Brain microvascular endothelial cell (primary cell): ENCODE measurements at places on chromosomes 7 and 10.

GRCh38 chr10:14879928-14880193 lies 1.2 kb downstream of the SUV39H2 start:
- DNase-seq = no peak

DNA sequence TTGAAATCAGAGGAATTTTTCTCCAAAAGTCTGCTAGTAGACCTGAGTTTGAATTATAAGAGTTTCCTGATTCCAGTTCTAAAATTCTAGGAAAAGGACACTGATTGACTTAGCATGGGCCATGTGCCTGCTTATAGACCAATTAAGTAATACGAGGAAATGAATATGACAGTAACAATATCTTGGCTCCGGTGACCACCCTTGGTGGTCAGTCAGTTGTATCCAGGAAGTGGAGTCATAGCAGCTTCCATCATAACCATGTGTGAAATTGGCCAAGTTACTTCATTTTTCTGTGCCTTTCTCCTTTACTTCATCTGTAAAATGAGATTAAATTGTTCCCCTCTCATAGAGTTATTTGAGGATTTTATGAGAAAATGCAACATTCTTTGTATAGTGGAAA lies 66.9 kb downstream of the MTPAP start:
- DNase-seq = no peak

GRCh38 chr7:132996581-132997242 lies 85.2 kb downstream of the CHCHD3 start:
- no peak for DNase-seq

GRCh38 chr10:43689618-43689954 lies 40.9 kb upstream of the ZNF32 start:
- DNase-seq = peak; percentile 6

- DNase-seq = peak; percentile 35
These were observed 5.5 kb upstream of the OPN4 start for GRCh38 chr10:86648704-86649427.

DNA sequence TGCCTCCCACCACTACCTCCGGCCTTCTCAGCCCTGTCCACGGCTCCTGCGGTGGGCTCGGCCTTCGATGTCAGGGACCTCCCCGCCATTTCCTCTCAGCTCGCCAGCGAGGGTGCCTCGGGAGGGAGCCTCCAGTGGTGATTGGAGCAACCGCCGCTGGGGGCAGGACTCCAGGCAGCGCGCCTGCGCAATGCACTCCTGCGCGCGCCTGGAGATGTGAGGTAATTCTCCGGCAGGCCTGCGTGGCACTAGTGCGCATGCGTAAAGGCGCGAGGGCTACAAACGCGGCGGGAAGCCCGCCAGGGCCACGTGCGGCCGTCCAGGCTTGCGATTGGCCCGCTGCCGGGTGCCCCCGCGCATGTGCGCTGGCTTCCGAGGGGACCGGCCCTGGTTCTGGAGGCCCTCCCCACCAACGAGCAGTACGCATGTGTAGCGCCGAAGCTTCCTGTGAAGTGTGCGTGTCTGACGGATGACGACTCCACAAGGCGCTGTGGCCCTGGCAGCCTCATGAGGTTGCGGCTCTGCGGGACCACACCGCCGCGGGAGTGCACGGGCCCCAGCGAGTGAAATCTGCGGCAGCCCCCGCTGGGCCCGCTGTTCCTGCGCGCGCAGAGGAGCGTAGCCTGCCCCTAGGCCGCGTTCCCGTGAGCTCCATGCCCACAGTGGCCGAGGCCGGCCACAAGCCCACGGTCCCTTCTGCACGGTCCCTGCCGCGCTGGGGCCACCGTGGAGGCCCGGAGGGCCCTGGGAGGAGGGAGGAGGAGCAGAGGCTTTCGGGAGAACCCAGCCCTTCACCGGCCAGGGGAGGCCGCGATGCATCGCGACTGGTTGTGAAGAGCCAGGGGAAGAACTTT lies at the start of gene SYCE1:
Gene SYCE1 (minus strand): TSS at position 143 of the 854 bp plus-strand sequence. CDS start 54 bp downstream, at position 89.
- DNase-seq = no peak

DNA sequence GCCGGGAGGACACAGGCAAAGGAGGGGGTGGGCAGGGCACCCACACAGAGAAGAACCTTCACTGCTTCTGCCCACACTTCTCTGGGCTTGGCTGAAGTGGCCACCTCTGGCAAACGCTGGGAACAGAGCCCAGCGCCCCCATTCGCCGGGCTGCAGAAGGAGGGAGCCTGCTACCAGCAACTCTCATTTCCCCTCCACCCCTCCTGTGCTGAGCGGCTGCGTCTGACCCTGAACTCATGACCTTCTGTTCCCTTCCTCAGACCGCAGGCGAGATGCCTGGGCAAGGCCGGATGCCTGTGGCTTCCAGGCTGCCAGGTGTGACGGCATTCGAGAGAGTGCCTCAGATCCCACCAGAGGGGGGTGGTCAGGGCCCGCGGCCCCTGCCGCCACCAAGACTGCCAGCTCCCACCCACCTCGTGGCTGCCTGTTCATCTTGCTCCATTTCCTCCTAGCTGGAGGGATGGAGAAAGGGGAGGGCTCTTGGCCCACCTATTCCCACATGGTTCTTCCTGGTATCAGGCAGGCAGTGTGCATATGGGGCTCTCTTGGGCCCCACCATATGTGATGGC lies 19.8 kb downstream of the DNAJB12 start:
- peak; percentile 96 for DNase-seq

- DNase-seq = no peak
These were observed 16.0 kb upstream of the VWA2 start for GRCh38 chr10:114223066-114223465.

DNA sequence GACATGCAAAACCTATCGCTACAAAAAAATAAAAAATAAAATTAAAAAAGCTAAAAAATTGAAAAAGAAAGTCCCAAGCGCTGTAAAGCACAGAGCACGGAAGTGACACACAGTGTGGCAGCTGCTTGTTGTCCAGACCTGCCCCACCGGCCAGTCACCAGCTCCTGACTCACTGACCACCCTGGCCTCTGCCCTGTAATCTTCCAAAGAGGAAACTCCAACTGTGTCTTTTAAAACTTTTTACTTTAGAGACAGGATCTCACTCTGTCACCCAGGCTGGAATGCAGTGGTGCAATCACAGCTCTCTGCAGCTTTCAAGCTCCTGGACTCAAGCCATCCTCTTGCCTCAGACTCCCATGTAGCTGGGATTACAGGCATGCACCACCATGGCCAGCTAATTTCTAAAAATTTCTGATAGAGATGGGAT lies 23.6 kb downstream of the GNA12 start:
- peak; percentile 98 for DNase-seq

DNA sequence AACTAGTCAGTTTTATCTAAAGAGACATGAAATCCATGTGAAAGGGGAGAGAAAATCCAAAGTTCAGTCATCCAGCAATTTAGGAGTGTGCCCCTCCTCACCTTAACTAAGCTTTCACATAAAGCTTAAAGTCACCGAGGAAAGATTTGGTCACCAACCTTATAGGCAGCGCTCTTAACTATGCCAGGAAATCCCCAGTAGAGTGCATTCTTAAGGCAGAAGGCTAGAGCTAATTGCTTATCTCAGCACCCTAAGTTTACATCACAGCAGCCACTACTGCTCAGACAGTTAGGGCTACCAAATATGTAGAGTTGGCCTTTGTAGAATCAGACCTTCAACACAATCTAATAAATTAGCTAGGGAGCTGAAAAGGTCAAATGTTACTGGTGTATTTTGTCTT lies 47.9 kb downstream of the MTPN start:
- DNase-seq = no peak

- DNase-seq = no peak
These were observed 278.6 kb upstream of the HABP2 start for GRCh38 chr10:113274176-113274829.

- DNase-seq = no peak
These were observed 27.8 kb downstream of the RNLS start for GRCh38 chr10:88555190-88555908.

GRCh38 chr10:94076325-94076841 lies 82.7 kb downstream of the PLCE1 start:
- DNase-seq = peak; percentile 29

DNA sequence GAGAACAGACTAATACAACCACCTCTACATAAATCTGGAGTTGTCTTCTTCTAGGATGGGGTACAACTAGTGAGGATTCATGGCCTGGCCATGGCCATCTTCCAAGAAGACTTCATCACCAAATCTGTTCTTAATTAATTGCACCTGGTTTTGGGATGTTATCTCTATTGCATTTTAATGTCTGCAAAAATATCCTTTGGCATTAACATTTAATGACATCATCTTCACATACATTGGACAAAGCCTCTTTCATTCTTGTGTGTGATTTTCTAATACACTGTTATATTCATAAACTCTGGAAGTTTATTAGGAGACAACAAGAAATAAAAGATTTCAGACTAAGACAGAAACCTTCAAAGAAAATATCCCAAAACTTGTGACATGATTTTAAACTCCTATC lies 124.2 kb upstream of the ABCB5 start:
- no peak for DNase-seq

DNA sequence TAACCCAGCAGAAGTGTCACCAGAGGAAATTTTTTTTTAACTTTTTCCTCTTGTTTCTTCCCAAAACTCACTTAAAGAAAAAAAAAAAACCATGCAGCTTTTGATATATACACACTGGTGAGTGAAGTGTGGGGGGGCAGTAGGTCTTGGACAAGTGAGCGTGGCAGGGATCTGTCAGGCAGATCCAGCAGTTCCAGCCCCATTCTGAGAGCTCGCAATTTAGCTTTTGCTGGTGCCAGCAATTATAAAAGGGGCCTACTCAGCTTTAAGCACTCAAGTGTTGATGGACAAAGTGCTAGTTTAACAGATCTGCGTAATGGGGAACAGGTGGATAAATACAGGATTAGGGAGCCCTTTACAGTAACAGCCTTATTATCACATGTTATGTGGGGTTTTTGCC lies 619.2 kb upstream of the GALNT17 start:
- DNase-seq = no peak

- DNase-seq = no peak
These were observed 240.4 kb downstream of the KIAA1217 start for GRCh38 chr10:24449321-24449740.

- no peak for DNase-seq
These were observed 179.6 kb downstream of the TCERG1L start for GRCh38 chr10:131131726-131132591.

DNA sequence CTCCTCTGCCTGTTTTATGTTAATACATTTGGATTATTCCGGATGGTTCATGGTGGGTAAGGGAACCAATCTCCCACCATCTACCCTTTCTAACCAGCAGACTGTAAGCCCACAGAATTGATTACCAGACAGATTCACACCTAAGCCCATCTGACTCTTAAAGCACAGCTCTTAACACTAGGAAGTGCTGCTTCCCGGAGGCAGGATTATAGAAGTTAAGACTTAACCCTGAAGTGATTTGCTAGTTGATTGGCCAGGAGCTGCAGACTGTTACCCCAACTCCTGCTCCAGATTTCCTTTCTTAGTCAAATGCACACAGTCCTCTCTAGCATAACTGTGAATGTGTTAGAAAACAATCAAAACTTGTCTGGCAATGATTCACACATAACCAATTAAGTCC lies 221.7 kb downstream of the CDK14 start:
- no peak for DNase-seq

GRCh38 chr7:54961391-54961790 lies 57.4 kb upstream of the EGFR start:
- DNase-seq = no peak

GRCh38 chr10:99667108-99667751 lies 7.9 kb downstream of the ENTPD7 start:
- DNase-seq = peak; percentile 77

- DNase-seq = no peak
These were observed 69.8 kb upstream of the DNAJB12 start for GRCh38 chr10:72424561-72424960.

DNA sequence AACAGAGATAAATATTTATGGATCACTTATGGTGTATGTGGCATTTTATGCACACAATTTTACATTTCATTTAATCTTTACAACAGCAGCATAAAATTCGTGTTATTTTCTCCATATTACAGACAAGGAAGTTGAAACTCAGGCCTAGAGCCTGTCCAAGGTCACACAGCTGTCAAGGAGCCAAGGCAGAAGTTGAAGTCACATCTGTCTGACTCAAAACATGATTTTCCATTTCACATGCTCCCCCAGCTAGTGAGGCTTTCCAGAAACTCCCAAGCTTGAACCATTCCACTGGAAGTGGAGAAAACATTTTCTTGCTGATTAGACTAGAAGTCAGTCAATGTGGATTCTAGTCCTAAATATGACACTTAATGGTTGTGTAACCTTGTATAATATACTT lies 110.5 kb downstream of the HECTD2 start:
- no peak for DNase-seq

- DNase-seq = no peak
These were observed 124.8 kb downstream of the LHFPL3 start for GRCh38 chr7:104453190-104453589.
